NCI-H1417 treated with DMSO at 0.1 percent for 48 hours (cell line): ENCODE measurements at places on chromosomes 1 and 21.

- DNase-seq = no peak
These were observed 262.8 kb downstream of the RWDD3 start for GRCh38 chr1:95496773-95497172.

DNA sequence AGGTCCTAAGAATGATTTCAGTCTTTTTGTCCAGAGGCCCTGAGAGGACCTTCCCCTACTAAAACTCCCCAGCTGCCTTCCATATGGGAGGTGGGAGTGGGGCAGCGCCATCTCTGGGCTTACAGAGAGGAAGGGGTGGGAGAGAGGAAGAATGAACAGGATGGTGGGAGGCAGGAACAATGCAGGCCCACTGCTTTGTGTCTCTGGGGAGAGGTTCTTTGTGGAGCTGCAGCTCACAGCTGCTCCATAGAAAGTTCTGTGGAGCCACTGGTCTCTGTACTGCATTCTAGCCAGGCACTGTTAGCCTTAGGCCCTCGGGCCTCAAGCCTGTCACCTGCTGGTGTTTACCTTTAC lies 43.6 kb upstream of the A3GALT2 start:
- no peak for DNase-seq

DNA sequence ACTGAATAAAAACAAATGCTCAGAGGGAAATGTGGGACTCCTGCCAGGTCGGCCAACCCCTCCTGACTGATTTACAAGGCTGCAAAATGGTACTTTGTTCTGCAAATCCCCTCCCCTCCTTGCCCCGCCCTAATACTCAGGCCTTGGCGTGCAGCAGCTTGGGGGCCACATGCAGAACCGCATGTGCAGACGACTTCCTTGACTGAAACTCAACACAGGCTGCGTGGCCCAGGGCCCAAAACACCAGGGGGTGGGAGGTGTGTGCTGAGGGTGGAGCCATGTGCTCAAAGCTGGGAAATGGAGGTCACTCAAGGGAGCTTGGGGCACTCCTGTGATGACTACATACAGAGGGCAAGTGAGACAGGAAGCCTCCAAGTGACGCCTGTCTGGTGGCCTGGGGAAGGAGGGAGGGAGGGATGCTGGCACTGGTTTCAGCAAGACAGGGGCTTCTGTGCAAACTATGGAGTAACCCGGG lies 87.2 kb downstream of the MRPL37 start:
- DNase-seq = no peak

- DNase-seq = no peak
These were observed 1512.7 kb upstream of the TPTE start for GRCh38 chr21:9008636-9009035.

GRCh38 chr1:76141929-76142328 lies 67.4 kb downstream of the ST6GALNAC3 start:
- DNase-seq = no peak

DNA sequence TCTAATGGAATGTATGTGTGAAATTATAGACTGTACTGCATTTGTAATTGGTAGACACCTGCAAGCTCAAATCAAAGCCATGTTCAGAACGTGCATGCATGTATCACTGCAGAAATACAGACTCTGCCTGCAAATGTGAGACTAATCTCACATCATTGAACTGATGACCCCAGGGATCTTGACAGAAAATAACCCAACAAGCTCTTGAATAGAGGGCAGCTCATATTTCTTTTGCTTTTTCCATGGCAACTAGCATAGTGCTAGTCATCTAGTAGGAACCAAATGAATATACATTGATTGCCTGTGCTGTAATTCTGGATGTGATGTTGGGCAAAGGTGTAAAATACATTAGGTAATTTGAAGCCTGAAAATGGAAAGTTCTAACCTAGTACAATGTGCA lies 62.4 kb downstream of the PTPRC start:
- DNase-seq = no peak

DNA sequence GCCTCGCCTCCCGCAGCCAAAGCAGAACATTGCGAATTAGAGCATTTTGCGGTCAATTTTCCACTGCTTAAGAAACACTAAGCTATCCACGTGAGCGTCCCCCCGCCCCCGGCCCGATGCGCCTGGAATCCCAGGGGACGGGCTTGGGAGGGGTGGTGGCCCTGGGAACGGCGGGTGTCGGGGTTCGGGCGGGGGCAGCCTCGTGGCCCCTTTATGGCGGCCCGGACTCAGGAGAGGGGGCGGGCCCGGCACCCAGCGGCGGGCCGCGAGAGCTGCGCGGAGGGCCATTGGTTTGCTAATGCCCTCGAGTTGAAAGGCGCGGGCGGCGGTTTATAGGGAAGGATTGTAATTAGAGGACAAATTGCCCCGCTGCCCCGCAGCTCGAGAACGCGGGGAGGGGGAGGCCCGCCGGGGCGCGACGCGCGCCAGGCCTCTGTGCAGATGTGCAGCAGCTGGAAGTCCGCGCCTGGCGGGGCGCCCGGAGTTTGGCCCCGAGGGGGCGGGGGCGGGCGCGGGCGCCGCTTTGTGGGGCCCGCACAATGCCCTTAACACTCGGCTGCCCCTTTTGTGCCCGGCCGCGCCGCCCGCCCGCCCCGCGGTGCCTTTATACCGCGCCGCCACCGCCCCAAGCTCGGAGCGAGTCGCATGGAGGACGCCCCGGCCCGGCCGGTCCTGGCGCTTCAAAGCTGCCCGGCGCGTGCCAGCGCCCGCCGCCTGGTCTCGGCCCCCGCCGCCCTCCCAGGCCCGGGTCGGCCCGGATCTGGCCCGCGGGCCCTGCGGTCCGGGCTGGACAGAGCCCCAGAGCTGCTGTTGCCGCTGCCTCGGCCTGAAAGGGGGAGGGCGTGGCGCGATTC lies 1.9 kb upstream of the HES3 start:
- no peak for DNase-seq

- DNase-seq = no peak
These were observed 34.8 kb downstream of the ZBTB18 start for GRCh38 chr1:244085891-244086290.

DNA sequence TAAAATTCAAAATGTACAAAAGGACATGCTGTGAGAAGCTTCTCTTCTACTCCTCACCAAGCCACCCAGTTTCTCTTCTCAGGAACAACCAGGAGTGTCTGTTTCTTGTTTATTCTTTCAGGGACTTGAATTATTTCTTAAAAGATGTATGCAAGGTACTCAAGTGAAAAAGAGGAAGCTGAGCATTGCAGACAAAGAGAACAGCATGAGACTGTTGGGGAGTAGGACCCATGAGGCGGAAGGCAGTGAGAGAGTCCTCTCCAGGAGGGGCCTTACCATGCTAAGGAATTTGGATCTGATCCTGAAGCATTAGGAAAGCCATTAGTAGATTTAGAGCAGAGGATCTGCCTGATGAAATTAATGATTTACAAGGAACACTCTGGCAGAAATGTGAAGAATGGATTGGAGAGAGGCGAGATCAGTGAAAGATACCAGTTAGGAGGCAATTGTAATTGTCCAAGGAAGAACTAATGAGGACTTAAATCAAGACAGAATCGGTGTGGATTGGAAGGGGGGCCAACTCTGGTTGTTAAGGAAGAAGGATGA lies 14.7 kb upstream of the SSX2IP start:
- DNase-seq = no peak

DNA sequence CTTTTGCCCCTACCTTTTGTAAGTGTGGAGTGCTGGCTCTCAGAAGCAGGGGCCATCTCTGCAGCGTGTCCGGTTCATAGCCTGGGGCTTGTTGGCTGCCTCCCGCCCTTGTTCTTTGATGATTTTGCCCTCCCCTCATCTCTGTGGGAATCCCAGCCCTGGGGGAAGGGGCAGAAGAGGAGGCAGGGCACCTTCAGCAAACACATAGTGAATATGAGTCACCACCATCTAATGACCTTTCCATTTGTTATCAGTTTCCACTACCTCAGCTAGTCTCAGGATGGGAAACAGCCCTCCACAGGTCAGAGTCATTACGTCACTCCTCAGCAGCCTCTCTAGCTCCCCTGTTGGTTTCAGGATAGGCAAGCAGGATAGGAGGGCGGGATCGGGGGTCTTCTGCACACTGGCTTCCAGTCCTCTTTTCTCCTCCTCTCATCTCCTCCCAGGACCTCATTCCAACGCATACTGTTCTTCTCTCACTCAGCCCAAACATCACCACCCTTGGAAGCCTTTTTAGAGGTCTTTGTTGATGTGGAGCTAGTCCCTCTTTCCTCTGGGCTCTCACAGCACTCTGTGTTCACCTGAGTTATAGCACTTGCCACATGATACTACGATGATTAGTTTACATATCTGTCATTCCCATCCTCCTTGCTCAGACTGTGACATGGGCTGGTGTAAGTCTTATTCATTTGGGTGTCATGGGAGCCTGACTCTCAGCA lies 15.8 kb downstream of the GADD45A start:
- no peak for DNase-seq

GRCh38 chr1:5451671-5452070 lies 540.6 kb downstream of the NPHP4 start:
- no peak for DNase-seq

GRCh38 chr1:180194546-180195207 lies 35.4 kb upstream of the LHX4 start:
- DNase-seq = no peak

- peak; percentile 86 for DNase-seq
These were observed 78.5 kb downstream of the HLCS start for GRCh38 chr21:36887963-36888362.

- no peak for DNase-seq
These were observed 36.5 kb upstream of the CD5L start for GRCh38 chr1:157878059-157878458.

DNA sequence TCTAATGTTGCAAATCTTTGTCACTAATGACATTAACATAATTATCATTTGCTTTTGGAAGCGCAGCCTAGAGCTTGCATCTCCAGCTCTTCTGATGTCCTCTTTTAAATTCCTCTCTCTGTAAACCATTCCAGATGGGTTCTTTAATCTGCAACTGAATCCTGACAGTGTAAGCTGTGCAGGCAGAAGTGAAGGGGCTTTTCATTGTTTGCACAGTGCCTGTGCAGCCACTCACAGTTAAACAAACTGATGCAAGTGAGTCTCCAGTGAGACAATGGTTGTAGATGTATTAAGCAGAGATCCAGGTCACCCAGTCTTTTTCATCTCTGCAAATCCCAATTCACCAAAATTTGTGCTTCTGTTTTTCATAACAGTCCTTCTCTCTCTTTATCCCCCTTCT lies 22.5 kb upstream of the FCRL5 start:
- DNase-seq = no peak

GRCh38 chr1:68174738-68175113 lies 57.6 kb downstream of the WLS start:
- no peak for DNase-seq

DNA sequence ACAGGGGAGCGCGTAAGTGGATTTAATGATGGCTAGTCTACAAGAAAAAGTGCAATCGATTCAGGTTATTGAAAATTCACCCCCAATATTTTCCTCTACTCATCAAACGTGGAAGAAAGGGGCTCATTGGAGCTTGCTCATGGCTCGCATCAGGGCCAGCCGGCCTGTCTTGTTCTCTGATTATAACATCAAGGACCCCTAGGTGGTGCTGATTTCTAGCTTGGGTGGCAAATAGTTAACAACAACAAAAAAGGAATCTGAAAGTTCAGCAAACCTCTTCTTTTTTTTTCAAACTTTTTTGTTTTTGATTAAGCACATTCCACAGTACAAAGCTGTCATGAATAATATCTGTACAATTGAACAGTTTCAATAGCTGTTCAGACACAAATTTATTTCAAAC lies 35.8 kb upstream of the SOD1 start:
- no peak for DNase-seq

DNA sequence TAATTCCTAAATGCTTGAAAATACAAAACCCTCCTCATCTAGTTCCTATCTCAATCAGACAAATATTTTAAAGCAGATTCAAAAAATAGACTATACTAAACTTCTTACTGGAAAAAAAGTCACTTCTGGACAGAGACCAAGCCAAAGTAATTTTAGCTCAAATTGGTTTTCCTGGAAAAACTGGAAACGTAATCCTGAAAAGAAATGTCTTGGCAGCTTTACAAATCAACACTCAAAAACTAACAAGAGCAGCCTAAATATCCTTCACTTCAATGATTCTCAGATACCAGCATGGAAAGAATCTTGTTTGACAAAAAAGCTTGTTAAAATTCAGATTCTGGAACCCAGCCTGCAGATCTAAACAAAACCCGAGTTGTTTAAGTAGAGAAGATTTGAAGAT lies 9.1 kb upstream of the GPR88 start:
- no peak for DNase-seq

DNA sequence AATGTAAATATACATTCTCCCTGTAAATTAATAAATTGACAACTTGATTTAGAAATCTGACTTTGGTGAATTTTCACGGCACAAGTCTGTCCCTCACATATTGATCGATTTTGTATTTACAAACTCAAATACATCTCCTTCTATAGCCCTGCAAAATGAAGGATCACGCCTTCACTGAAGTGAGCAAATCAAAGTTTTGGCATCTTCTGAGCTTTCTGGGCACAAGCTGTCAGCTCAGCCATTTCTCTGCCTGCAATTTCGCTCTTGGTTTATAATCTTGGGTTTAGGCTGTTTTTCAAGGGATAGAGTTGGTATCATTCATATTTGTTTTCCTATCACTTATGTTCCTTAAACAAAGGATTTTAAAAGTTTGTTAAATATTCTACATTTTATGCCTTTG lies 25.8 kb downstream of the ANP32E start:
- no peak for DNase-seq

DNA sequence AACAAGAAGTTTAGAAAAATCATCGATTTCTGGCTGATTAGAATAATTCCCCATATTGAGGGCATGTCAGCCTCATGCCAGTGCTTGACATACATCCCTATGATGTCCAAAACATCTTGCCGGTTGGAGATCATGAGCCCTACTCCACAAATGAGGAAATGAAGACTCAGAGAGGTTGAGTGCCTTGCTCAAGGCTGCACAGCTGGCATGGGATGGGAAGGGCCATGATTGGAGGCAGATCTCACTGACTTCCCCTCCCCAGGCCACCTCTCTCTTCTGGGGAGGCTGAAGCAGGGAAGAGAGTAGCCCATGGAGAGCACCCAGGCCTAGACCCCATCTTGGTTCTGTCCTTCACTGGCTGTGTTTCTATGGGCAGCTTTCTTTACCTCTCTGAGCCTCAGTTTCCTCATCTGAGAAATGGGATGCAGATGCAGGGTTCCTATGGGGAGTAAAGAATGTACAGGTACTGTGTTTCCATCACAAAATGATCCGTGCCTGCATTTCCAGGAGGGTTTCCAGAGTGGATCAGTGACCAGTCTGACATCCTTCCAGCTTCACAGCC lies 145.7 kb downstream of the SYF2 start:
- no peak for DNase-seq

GRCh38 chr1:24596401-24596880 lies 40.6 kb downstream of the NCMAP start:
- DNase-seq = no peak

GRCh38 chr1:207987164-207987563 lies 76.2 kb upstream of the CD34 start:
- DNase-seq = no peak

GRCh38 chr21:45502006-45502345 lies 40.3 kb downstream of the SLC19A1 start:
- no peak for DNase-seq
